ENCODE measurements at places on chromosomes 4 and X.
A peak's percentile ranks its signal among the peaks of the same experiment; 100 is the strongest.

DNA sequence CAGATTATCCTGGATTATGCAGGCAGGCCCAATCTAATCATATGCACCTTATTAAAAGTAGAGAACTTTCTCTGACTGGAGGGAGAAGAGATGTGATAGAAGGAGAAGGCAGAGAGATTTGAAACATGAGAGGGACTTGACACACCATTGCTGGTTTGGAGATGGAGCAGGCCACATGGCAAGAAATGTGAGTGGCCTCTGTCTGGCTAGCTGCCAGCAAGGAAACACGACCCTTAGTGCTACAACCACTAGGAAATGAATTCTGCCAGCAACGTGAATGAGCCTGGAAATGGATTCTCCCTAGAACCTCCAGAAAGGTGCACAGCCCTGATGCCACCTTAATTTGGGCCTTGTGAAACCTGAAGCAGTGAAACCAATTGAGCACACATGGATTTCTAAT, 79.5 kb upstream of the MBNL3 start:
- no peak for DNase-seq

DNA sequence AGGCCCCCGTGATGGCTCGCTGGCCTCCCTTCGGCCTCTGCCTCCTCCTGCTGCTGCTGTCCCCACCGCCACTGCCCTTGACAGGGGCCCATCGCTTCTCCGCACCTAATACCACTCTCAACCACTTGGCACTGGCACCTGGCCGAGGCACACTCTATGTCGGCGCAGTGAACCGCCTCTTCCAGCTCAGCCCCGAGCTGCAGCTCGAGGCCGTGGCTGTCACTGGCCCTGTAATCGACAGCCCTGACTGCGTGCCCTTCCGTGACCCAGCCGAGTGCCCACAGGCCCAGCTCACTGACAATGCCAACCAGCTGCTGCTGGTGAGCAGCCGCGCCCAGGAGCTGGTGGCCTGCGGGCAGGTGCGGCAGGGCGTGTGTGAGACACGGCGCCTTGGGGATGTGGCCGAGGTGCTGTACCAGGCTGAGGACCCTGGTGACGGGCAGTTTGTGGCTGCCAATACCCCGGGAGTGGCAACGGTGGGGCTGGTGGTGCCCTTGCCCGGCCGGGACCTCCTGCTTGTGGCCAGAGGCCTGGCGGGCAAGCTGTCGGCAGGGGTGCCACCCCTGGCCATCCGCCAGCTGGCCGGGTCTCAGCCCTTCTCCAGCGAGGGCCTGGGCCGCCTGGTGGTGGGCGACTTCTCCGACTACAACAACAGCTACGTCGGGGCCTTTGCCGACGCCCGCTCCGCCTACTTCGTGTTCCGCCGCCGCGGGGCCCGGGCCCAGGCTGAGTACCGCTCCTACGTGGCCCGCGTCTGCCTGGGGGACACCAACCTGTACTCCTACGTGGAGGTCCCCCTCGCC, 3.0 kb downstream of the PLXNB3 start:
- DNase-seq = no peak

GRCh38 chr4:120431180-120431579, 364.5 kb upstream of the MAD2L1 start:
- DNase-seq = no peak

DNA sequence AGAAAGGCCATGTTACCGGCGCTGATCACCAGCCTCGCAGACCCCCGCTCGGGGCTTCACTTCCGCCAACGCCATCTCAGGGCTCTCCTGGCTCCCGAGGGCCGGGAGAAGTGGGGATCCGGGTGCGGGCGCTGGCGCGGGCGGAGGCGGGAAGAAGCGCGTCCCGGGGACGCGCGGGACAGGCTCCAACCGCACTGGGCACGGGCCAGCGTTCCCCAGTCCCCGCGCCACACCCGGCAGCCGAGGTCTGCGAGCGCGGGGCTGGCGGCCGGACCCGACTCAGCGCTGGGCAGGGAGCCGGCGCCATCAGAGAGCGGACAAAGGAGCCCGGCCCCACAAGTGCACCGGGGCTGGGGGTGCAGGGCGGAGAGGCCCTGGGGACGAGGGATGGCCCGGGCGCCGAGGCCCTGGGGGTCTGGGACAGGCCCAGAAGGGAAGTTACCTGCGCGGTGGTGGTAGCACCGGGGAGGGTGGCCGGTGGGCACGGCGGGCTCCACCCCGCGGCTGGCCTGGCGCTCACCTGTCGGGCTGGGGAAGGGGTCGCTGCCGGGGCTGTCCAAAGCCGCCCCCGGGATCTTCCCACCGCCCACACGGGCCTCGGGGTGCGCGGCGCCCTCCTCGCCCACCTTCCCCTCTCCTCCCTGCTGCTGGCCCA, 449 bp downstream of the CTPS2 start:
- no peak for DNase-seq

GRCh38 chrX:72176981-72177380, 4.6 kb upstream of the PIN4 start:
- DNase-seq = no peak

- no peak for DNase-seq
These were observed 959.1 kb upstream of the LCORL start for GRCh38 chr4:18980516-18981233.

GRCh38 chr4:75007891-75008290, 75.0 kb downstream of the PARM1 start:
- DNase-seq = no peak

DNA sequence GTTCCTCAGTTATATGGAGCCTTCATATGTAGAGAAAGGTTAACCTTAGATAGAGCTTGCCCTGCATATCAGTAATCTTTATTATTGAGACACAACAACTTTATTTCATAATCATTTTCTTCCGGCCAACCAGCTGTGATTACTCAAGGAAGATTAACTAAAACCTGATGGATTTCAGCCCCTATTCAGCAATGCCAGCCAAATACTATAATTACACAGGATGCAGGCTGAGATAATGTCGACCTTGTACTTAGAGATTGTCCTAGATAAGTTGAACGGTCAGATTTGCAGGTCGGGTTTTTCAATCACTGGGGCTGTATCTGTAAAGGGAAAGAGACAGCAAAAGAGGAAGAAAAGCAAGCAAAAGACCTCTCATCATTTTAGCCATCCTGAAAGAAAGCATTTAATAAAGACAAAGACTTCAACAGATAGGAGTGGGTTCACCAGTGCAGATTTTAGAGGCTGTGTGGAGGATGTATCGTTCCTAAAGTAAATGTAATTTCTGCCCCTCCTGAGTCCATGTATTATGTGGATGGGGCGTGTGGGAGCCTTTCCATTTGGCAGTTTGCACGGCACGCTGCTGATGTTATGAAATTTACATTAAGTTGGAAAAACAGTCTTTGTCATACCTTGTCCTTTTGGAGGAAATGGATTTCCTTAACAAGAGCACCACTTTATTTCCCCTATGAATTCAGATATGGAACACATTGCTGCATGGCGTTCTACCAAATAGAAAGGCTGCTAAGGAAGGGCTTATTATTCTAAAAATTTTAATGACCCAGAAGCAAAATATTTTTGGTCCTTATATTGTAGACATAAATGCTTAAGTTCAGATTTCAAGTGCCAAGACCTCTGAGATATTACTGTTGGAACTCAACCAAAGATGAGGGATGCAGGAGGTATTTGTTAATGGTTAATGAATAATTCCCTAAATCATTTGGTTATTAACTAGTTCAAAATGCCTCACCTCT, 496.7 kb downstream of the SPRY1 start:
- no peak for DNase-seq

GRCh38 chr4:2930135-2930757, 33.0 kb downstream of the NOP14 start:
- peak; percentile 46 for DNase-seq

GRCh38 chrX:120840827-120841226, 34.8 kb downstream of the CT47B1 start:
- no peak for DNase-seq

DNA sequence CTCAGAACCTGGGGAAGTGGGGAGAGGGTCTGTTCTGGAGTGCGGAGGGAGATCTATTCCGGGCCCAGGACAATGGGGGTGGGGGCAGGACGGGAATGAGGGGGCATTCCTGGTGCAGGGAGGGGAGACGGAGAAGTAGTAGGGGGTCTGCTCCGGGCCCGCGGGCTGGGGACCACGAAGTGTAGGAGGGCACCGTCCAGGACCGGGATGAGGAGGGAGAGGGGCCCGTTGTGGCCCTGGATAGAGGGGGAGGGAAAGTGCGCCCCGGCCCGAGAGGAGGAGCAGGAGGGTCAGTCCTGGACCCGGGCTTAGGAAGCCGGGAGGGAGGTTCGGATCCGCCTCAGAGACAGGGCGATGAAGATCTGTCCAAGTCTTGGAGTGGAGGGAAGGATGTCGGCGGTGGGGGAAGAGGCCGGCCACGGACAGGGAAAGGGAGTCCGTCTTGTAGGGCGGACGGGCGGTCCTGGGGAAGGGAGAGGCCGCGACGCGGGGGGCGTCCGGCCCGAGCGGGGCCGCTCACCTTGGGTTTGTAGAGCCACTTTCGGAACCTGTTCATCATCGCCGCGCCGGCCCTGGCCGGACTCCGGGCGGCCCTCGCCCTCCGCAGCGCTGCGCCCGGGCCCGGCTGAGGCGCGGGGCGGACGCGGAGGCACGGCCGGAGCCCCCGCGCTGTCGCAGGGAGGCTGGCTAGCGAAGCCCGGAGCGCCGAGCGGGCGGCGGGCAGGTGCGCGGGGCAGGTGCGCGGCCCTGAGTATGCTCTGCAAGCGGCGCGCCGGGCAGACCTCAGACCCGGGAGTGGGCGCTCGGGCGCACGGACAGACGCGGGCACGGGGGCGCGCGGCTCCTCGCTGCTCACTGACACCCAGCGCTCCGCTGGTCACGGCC, at the start of gene ZFYVE28:
TSS of gene ZFYVE28 (minus strand) at position 881 of the 885 bp plus-strand sequence. CDS start at position 559, 322 bp downstream.
- no peak for DNase-seq

DNA sequence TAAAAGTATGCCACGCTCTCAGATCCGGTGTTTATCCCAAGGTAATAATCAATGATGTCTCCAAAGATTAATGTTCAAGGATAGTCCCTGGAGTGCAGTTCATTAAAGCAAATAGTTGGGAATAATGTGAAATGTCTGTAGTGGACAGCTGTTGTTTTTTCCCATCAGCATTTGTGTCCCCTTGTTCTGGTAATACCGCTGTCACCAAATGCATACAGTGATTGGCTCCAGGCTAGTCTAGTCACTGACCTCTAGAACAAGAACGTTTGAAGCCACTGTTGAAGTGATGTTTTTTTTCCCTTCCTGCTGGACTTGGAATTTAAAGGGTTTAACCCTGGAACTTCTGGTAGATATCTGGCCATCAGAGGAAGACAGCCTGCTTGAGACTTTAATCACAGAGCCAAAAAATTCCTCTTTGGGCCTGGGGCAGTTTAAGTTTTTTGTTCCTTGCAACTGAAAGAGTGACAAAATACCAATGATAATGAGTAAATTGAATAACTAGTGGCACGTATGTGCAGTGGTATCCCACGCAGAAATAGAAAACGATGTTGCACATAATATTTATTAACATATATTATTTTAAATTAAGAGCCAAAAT, 30.6 kb downstream of the HSD17B11 start:
- no peak for DNase-seq
